ENCODE measurements at places on chromosomes 1 and 21.

DNA sequence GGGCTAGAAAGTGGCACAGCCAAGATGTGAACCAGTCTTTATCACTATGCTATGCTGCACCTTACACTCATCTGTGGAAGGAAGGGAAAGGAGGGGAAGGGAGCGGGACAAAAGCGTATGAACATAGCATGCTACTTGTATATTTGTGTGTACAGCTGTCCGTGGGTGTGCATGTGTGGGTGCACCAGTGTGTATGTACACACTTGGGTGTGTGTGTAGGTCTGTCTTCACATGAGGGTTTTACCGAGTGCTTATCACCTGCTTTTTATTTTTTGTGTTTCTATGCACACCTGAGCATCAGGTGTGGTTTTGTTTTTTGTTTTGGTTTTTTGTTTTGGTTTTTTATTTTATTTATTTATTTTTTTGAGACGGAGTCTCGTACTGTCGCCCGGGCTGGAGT is 255.7 kb downstream of the RRAGC start:
- DNase-seq: no peak

DNA sequence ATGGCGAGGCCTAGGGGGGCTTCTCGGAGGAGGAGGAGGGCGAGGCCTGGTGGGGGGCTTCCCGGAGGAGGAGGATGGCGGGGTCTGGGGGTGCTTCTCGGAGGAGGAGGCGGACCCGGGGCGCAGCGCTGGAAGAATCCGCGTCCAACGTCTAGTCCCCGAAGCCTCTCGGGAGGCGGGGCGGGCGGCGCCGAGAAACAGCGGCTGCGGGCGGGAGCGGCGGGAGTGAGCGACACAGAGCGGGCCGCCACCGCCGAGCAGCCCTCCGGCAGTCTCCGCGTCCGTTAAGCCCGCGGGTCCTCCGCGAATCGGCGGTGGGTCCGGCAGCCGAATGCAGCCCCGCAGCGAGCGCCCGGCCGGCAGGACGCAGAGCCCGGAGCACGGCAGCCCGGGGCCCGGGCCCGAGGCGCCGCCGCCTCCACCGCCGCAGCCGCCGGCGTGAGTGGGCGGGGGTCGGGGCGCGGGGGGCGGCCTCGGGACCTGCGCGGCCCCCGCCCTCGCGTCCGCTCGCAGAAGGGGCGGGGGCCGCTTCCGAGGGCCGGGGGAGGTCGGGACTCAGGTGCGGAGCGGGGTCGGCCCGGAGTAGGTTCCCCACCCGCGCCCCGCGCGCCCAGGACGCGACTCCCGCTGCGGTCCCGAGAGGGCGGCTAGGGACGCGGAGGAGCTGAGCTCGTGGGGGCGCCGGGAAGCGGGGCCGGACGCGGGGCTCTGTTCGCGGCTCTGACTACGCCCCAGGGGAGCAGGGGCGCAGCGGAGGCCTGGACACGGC is at the start of gene KLHL17:
Gene KLHL17, plus strand, starts transcription at position 222 of the 769 bp plus-strand sequence. Its CDS starts 110 bp downstream, at position 332.
- no peak for DNase-seq

GRCh38 chr21:14817311-14817710 is 247.5 kb downstream of the NRIP1 start:
- DNase-seq: no peak

DNA sequence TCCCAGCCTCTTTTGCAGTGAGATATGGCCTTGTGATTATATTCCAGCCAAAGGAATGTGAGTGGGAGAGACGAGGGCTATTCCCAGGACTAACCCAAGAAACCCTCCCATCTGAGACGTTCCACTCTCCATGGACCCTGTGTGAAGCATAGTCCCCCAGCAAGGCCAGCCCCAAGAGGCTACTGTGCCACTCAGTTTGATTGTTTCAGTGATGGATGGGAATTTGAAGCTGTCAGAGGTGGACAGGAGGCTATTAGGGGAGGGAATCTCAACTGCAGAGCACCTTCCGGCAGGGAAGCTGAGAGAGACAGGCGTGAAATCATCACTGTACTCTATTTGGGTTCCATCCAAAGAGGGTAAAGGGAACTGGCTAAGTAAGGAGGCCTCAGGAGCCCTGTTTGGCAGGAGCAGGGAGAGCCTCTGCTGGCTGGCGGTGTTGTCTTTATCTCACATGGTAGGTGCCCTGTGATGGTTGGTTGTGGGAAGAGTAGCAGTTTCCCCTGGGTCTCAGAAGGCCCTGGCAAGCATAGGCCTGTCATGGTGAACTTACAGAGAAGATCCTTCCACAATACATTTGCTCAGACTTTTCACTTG is 3.4 kb upstream of the TEX35 start:
- DNase-seq: no peak

DNA sequence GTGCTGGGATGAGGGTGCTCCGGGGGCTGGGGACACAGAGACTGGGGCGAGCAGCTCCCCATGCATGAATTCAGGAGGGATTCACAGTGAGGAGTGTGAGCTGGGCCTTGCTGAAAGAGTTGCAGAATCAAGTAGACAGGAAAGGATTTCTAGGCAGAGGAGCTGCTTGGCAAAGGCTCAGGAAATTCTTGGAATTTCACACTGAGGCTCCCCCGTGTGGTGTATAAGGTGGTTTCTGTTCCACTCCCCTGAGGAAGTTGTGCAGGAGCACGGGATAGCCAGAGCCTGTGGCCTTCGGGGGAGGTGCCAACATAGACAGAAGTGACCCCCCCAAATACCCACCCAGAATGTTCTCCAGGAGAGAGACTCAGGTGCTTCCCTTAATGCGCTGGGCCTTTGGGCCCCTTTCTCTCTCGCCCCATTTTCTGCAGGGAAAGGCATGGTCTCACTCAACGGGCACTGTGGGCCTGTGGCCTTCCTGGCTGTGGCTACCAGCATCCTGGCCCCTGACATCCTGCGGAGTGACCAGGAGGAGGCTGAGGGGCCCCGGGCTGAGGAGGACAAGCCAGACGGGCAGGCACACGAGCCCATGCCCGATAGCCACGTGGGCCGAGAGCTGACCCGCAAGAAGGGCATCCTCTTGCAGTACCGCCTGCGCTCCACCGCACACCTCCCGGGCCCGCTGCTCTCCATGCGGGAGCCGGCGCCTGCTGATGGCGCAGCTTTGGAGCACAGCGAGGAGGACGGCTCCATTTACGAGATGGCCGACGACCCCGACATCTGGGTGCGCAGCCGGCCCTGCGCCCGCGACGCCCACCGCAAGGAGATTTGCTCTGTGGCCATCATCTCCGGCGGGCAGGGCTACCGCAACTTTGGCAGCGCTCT is 58.5 kb upstream of the ACTL8 start:
- no peak for DNase-seq

DNA sequence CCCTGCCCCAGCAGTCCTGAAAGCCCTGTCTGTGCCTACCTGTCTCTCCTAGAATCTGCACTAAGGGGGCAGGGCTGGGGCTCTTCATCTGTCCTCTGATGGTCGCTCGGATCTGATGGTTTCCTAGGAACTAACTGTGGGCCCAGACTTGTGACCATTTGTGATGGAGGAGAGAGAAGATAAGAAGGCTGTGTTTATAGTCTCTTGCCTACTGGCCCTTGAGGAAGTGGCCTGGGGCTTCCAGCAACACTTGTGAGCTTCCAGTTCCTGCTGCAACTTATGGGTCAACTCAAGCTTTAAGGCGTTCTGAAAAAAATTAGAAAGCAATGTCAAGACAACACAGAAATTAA is 53.2 kb upstream of the SYNC start:
- DNase-seq: no peak

DNA sequence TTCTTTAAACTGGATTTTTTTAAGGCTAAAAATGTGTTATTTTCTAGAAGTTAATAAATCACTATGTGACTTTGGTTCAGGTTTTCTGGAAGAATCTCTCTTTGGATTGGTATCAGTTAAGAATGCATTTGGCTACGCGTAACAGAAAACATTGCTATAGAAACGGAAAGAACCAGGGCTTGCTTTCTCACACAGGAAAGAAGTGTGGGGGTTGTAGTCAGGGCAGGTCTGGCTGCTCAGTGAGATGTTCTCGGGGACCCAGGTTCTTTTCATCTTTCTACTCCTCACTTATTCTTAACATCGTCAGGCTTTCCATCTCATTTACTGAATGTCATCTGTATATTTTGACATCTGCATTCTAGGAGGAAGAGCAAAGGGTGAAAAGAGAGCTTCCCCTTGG is 191.4 kb downstream of the ZBTB18 start:
- DNase-seq: no peak

DNA sequence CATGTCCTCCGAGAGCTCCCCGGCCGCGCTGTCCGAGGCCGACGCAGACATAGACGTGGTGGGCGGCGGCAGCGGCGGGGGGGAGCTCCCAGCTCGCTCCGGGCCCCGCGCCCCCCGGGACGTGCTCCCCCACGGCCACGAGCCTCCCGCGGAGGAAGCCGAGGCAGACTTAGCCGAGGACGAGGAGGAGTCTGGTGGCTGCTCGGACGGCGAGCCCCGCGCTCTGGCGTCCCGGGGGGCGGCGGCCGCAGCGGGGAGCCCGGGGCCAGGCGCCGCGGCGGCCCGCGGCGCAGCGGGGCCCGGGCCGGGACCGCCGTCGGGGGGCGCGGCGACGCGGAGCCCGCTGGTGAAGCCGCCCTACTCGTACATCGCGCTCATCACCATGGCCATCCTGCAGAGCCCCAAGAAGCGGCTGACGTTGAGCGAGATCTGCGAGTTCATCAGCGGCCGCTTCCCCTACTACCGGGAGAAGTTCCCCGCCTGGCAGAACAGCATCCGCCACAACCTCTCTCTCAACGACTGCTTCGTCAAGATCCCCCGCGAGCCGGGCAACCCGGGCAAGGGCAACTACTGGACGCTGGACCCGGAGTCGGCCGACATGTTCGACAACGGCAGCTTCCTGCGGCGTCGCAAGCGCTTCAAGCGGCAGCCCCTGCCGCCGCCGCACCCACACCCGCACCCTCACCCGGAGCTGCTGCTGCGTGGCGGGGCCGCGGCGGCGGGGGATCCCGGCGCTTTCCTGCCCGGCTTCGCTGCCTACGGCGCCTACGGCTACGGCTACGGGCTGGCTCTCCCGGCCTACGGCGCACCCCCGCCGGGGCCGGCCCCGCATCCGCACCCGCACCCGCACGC is 547 bp downstream of the FOXD2 start:
- DNase-seq: no peak

DNA sequence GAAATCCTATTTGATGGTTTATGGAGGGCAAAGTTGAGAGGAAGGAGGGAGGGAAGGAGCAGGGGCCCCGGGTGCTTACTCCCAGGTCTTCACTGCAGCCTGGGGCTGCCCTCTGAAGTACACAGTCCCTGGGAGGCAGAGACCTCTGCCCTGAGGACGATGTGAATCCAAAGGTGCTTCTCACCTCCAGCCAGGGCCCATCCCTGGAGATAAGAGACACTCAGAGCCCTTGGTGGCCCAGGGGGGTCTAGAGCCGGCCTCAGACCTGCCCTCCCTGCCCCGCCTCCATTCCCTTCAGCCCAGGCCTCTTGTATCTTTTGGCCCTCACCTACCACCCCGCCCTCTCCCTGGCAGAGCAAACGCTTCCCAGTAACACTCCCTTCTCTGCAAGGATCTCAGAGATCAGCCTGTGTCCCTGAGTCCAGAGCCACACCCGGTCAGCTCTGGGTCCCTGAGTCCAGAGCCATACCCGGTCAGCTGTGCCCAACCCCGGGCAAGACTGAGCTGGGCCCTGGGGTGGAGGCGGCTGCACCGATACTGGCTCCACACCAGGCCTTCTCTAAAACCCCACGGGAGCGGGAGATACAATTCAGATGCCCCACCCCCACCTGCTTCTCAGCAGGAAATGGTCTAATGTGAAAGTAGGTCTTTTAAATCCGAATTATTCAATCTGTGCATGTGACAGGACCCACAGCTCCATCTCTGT is 3.6 kb upstream of the GNB1 start:
- no peak for DNase-seq

DNA sequence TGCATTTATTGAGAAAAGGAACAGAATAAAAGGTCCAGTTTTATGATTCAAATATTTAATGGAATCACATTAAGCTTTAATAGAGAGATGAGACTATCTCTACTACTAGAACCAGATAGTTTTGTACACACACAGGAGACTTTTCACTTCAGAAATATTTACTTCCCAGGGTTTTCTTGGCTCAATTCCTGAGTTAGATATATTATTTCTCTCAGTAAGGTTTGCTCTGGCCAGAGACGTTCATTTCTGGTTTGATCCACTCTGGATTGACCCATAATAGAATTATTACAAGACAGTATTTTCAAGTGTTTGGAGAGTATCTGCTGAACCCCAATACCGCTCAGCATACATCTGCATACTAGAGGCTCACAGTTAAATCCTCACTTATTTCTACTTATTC is 1.3 kb upstream of the RCOR3 start:
- no peak for DNase-seq

DNA sequence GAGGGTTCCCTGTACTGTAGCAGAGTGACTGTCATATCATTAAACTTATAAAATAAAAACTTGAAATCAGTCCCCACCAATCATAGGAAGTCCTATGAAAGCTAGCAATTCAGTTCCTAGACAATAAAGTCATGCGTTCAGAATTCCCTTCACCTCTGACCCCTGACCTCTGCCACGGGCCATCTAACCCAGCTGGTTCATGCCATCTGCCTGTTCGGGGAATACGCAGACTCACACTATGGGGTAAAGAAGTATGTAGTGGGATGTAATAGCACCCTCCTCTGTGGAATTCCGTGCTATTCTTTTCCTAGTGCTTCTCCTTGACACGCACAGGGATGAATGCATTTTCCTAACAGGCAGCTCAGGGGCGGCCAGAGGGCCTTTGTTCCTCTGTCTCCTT is 2.1 kb downstream of the GSTM4 start:
- DNase-seq: no peak

DNA sequence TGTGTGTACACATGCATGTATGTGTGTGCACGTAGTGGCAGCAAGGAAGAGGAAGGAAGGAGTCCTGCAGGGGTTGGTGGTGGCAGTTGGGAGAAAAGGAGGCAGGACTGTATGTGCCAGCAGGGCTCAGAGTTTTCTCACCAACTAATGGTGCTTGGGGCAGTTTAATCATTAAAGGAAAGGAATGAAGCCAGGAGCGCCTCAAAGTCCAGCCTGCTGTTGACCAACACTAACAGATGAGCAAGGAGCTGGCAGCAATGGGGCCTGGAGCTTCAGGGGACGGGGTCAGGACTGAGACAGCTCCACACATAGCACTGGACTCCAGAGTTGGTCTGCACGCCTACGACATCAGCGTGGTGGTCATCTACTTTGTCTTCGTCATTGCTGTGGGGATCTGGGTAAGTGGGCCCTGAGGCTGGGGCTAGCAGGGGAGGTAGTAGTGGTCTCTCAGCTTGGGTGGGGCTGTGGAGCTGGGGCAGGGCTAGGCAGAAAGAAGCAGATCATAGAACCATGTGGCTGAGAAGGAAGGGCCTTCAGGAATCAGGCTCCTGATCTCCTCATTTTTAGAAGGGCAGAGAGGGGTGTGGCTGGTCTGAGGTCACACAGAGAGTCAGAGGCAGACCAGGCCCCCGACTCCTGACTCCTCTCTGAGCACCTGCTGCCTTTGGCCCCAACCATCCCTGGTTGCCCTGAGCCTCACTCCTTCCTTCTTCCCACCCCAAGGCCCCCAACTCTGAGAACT is at the start of gene SLC5A9:
Gene SLC5A9, plus strand, starts transcription at position 216 of the 742 bp plus-strand sequence. Its CDS starts 21 bp downstream, at position 237.
- no peak for DNase-seq
